ENCODE measurements at places on chromosomes 1 and 21.

DNA sequence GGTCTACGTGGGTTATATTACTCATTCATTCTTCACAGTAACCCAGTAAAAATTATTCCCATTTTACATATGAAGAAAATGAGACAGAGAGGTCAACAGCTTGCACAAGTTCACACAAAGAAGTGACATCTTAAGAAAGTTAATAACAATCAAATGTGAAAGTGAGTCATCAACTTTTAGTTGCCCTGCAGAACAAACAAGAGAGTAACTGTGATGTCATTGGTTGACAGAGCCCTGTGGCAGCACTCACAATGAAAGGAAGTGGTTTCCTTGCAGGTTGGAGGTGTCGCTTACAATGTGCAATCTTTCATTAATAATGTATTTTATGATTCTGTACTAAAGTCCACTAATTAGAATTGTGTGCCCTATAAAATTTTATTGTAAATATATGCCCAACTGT is 369.6 kb downstream of the RYR2 start:
- no peak for DNase-seq

GRCh38 chr1:32884032-32884372 is 2.3 kb upstream of the HPCA start:
- DNase-seq, result no peak

DNA sequence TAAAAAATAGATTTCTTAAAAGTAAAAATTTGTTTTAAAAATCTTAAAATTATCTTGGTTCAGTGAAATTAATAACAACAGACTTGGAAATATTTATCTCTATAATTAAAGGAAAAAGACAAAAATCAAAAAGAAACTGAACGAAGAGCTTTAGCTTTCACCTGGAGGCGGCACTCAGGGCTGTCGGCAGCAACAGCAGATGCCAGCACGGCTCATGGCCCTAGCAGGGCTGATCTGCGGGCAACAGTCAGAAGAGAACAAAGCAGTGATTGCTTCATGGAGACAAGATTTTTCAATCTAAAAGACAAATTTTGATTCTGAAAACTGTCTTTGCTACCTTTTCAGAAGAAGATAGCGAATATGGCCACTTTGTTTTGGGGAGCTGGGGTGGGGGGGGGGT is 22.6 kb downstream of the UBE2G2 start:
- DNase-seq, result no peak

DNA sequence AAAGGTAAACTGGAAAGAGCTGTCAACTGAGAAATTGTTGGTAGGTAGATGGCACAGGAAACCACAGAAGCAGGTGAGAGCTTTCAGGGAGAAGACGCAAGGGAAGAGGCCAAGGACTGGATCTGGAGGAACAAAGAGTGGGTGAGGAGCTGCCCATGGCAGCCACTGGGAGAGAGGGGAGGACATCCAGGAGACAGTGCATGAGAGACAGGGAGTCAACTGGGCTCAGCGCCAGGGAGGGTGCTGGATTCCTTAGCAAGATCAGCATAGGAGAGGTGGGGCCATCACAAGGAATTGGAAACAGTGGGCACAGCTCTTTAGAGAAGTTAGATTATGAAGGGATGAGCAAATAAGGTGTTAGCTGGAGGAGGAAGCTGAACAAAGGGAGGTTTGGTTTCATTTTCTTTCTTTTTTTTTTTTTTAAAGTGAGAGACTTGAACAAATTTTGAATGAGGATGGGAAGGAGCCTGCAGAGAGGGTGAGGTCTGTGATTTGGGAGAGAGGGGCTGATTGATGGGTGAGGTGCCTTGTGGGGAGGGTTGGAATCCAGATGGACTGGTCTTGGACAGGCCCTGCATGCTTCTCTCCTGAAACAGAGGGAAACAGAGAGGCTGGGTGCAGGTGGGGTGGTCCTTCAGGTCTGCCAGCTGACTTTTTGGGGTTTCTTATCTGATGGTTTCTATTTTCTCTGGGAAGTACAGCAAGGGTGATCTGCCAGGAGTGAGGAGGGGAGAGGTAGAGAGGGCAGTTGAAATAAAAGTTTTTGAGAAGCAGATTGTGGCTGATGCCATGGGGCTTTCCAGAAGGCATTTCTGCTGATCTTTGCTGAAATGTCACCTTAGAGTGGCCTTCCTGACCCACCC is 5.4 kb downstream of the CYP4B1 start:
- no peak for DNase-seq

DNA sequence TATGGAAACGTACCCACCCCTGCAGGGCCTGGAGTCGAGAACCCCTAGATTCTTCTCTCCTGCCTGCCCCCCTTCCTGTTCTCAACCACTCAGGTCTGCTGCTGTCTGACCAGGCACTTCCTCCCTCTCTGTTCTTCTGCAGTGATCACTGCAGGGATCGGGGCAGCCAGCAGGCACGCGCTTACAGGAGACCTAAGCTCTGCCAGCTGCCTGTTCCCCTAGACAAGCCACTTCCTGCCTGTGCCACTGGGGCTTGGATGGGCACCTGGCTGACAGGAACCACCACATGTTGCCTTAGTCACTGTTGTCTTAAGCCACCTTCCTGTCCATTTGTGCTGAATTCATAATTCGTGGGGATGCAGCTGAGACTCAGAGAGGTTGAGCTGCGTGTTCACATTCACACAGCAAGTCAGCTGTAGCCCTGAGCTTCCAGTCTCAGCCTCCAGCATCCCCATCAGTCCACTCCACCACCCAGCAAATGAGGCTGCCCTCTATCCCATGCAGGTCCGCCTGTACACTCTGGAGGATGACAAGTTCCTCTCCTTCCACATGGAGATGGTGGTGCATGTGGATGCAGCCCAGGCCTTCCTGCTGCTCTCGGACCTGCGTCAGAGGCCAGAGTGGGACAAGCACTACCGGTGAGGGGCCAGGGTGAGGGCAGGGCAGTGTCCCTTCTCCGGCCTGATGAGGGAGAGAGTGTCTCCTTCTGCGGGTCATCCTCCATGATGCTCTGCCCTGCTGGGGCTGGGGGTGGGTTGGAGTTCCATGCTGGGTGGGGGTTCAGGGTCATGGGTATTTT is 18.6 kb downstream of the FAM151A start:
- no peak for DNase-seq

GRCh38 chr1:8574985-8575384 is 242.5 kb downstream of the RERE start:
- no peak for DNase-seq

- no peak for DNase-seq
Observed at GRCh38 chr1:236155841-236156503, 13.6 kb downstream of the GPR137B start.

- DNase-seq, result peak; percentile 69
Observed at GRCh38 chr1:6359216-6360116, 34.1 kb downstream of the ACOT7 start.

DNA sequence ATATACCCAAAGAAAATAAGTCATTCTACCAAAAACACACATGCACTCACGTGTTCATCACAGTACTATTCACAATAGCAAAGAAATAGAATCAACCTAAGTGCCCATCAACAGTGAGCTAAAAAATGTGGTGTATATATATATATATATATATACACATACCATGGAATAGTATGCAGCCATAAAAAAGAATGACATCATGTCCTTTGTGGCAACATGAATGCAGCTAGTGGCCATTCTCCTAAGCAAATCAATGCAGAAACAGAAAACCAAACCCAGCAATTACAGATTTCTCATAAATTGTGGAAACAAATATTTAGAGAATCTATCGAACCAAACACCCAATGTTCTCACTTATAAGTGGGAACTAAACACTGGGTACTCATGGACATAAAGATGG is 585.7 kb downstream of the SMYD3 start:
- DNase-seq, result no peak

GRCh38 chr1:185566995-185567394 is 167.2 kb upstream of the HMCN1 start:
- no peak for DNase-seq

DNA sequence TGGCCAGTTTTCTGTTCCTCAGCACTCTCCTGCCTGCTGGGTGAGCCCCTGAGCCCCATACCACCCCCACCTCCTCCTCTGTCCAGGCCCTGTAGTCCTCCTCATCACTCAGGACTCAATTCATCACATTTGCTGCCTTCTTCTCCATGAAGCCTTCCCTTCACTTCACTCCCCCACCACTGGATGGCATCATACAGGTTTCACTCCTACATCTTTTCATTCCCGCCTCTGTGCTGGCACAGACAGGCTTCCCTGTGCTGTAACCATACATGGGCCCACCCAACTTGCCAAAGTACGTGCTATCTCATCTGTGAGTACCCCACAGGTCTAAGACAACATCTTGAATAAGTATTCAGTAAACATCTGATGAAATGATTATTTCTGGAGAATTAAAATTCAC is 56.9 kb downstream of the SLC45A1 start:
- DNase-seq, result no peak

GRCh38 chr21:38299671-38300070 is 42.9 kb downstream of the KCNJ15 start:
- no peak for DNase-seq

GRCh38 chr21:17795146-17796036 is 23.8 kb downstream of the C21orf91 start:
- no peak for DNase-seq

GRCh38 chr1:39116860-39117728 is 87.4 kb upstream of the MACF1 start:
- no peak for DNase-seq

DNA sequence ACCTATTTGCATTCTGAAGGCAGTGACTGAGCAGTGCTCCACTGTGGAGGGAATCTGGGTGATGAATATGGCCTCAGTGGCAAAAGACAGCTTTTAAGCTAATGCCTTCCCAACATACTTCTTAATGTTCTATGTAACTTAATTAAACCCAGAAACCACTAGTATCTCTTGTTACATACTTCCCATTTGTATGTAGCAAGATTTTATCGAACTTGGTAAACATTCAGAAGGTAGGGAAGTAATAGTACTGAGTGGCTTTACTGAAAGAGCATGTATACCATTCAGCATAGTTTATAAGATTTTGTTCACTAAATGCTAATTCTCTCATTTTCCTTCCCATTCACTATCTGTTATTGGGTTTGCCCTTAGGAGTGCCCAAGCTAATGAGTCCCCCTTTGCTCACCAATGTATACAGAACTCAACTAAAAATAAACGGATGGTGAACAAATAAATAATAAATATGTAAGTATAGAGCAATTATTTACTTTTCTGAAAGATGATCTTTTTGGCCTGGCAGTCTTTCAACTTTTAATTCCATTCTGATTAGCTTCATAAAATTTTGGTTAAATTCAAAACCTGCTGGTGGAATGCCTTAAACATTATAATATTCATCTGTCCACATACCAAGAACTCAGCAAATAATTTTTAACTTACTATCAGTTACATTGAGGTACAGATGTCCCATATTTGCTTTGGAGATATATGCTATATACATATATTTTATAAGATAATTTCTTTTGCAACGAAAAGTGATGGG is 204.4 kb downstream of the APP start:
- DNase-seq, result no peak

GRCh38 chr1:212503714-212504113 is 71.0 kb downstream of the NENF start:
- no peak for DNase-seq

DNA sequence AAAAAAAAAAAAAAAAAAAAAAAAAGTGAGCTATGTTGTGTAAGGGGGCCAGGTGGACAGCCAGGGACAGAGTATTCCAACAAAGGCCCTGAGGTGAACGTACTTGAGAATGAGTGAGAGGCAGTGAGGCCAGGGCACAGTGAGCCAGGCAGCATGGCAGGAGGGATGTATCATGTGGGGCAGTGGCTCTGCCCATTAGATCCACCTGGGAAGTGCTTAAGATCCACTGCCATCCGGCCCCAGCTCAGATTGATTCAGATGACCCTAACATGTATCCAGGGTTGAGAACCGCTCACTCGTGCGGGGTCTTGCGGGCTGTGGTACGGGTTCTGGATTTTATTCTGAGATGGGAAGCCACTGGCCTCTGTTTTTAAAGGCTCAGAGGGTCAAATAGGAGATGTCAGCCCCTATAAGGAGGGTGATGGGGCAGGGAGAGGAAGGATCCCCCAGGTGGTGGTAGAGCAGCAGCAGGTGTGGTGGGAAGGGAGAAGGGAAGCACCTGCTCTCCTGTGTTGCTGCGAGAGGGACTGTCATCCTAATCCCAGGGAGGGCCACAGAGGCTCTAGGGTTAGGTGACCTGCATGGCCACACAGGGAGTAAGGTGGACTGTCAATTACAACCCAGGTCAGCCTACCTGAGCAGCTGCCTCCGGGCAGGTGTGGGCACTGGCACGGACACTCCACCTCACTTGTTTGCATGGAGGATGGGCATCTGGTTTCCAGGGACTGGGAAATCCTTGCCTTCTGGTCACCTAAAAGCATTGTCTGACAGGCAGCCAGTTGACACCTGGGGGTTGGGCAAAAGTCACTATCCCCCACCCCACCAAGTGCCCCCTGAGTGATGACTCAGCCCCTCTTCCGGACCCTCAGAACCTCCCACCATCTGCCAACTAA is 31.6 kb downstream of the CDK18 start:
- no peak for DNase-seq

- no peak for DNase-seq
Observed at GRCh38 chr1:82819234-82819633, 1018.5 kb downstream of the ADGRL2 start.

DNA sequence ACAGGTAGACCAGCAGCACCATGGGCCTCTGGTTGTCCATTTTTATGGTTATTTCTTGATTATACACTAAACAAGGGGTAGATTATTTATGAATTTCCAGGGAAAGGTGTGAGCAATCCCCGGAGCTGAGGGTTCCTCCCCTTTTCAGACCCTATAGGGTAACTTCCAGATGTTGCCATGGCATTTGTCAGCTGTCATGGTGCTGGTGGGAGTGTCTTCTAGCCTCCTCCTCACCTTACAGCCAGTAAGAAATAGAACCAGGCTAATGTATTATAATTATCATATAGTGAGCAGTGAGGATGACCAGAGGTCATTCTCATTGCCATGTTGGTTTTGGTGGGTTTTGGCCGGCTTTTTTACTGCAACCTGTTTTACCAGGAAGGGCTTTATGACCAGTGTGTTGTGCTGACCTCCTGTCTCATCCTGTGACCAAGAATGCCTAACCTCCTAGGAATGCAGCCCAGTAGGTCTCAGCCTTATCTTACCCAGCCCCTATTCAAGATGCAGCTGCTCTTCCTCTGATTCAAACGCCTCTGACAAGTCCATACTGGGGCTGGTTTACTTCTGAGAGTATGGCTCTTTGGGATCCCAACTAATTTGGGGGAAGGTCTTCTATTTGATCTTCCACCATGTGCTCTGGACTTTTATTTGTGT is 13.5 kb upstream of the TINAGL1 start:
- no peak for DNase-seq

GRCh38 chr1:246797597-246797996 is 73.4 kb downstream of the SCCPDH start:
- DNase-seq, result no peak

GRCh38 chr1:67020765-67021164 is 33.2 kb downstream of the SLC35D1 start:
- DNase-seq, result no peak

DNA sequence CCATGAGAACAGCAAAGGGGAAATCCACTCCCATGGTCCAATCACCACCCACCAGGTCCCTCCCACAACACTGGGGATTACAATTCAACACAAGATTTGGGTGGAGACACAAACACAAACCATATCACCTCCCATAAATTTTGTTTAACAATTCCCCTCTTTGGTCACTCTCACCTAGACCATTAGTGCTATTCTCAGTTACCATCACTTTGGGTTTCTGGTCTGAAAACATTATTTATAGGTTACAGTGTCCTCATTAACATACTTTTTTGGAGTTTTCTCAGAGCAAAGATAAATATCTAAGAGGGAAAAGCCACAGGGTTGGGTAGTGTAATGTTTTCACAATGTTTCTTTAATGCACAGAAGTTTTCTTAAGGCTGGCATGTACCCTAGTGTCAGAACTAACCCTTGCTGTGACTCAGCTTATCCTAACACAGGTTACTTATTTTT is 47.7 kb upstream of the DNAH14 start:
- DNase-seq, result no peak

Data from GM12892 (cell line).